ENCODE measurements at places on chromosomes 6 and 20.
A peak's percentile ranks its signal among the peaks of the same experiment; 100 is the strongest.

DNA sequence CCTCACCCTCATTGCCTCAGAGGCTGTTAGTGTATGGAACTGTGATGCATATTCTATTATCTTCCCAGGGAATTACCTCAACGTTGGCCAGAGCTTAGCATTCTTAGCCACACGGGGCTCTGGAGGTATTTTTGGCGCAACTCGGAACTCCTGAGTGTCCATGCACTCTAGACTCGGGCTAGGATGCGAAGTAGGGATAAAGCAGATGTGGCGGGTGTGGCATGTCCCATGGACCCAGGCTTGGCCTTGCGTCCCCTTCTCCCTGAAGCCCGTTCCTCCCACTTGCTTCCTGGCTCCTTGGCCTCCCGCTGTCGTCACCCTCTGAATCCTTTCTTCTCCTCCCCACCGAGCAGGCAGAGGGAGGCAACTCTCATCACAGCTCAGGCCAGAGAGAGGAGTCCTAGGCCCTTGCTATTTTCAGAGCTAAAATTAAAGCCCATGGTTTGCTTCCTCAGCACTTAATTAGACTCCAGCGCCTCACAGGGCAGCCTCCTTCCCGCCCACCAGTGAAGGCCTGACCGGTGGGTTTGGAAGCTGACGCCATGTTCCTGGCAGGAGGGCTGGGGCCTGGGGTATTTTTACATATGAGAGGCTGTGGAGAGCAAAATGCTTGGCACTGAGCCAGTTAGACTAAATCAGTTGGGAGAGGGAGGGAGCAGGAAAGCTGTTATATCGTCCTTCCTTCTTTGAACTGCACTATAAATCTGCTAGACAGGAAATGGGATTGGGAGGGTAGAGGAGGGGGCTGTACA is 138.7 kb downstream of the FOXO3 start:
- no peak for DNase-seq
- H3K27me3 ChIP-seq, result no peaks in the 10 kb centered on the region
- no peaks in the 10 kb centered on the region for H3K36me3 ChIP-seq
- no peak overlapping the region for H3K27ac ChIP-seq

DNA sequence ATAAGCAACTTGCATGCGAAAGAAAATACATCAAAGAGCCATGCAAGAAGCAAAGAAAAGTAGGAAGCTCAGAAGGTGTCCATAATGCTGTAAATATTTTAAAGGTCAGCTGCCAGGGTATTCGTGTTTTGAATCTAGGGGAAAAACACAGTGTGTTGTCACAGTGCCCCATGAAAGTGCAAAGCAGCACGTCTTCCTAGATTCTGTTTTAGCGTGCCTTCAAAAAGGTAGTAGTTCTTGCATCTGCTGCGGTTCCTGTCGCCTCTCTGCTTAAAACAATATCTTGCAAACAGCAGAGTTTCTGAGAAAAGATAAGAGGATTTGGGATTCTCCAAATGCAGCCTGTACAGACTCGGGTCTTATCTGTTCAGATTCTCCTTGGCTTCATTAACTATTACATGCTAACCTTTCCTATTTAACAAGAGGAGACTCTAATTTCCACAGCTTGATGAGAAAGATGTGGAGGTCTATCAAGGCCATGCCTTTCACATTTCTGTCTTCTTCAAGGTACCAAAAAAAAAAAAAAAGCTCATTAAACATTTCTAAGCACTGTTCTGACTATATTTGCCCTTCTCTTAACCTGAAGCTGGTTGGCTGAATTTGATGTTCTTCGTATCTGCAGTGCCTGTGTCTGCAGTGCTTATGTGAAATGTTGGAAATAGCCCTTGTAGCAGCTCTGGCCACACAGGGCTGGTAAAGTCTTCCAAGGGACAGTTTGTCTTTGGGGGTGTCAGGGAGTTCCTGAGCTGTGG is 297.5 kb downstream of the ADGB start:
- H3K27ac ChIP-seq, result no peak overlapping the region
- no peak for DNase-seq
- H3K36me3 ChIP-seq, result no peaks in the 10 kb centered on the region
- H3K27me3 ChIP-seq, result no peaks in the 10 kb centered on the region
- H3K4me1 ChIP-seq, result no peaks in the 10 kb centered on the region

DNA sequence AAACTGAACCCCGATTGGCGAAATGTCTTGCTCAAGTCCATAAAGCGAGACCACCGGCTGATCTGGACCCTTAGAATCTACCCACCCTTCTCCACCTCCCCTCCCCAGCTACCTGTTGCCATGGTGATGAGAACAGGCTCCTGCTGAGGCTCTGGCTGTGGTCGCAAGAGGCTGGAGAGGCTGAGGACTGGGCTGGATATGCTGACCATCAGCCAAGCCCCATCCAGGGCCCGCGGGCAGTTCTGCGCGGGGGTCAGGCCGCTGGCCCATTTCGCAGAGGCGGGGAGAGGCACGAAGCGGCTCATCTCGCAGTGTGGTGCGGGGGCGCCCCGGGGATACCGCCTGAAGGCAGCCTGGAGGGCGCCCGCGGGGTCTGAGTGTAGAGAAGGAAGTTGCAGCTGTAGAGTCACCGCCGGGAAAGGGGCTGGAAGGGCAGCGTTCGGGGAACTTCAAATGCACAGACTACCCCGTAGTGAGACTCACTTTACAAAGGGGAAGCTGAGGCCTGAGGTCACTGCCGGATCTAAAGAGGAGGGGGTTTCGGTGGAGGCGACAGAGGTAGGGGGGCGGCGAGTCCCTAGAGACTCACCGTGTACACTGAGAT is 671 bp downstream of the TAPBP start:
- H3K4me3 ChIP-seq, result peak overlapping the region; percentile 91
- H3K27ac ChIP-seq, result no peak overlapping the region
- H3K36me3 ChIP-seq, result no peaks in the 10 kb centered on the region
- no peaks in the 10 kb centered on the region for H3K27me3 ChIP-seq
- peaks cover 20% of the 10 kb centered on the region for H3K4me1 ChIP-seq

DNA sequence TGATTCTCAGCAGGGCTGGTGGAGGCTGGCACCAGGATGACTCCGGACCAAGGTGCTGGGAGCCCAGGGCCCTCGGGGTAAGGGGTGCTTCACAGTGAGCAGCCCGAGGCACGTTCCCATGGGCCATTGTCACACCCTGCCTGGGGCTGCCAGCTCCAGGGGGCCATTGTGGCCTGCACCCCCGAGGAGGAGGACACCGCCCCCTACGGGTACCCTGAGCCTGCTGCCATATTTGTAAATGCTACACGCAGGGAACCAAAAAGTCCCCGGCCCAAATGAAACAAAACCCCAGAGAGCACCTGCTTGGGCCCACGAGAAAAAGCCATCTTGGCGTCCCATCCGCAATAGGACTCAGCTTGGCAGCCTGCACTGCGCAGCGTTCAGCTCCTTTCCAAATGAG is 64.7 kb upstream of the GATA5 start:
- H3K27ac ChIP-seq, result no peak overlapping the region
- H3K4me1 ChIP-seq, result no peaks in the 10 kb centered on the region
- H3K4me3 ChIP-seq, result no peak overlapping the region
- no peaks in the 10 kb centered on the region for H3K36me3 ChIP-seq
- DNase-seq, result peak; percentile 56

DNA sequence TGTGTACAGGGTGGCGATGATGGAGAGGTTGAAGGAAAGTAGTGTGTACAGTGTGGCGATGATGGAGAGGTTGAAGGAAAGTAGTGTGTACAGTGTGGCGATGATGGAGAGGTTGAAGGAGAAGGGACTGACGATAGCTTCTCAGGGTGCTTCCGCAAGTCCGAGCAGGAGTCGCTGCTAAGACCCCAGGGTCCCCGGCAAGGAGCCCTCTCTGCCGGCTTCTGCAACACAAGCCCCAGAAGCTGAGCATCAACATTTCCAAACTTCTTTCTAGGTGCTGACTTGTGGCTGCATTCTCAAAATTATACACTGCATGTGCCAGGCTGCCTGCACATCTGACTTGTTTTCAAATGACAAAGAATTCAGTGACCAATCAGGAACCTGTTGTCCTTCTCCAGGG is 47.8 kb upstream of the NXT1 start:
- no peaks in the 10 kb centered on the region for H3K4me1 ChIP-seq
- no peak overlapping the region for H3K4me3 ChIP-seq
- DNase-seq, result no peak
- H3K36me3 ChIP-seq, result no peaks in the 10 kb centered on the region
